Epithelial cell of esophagus (primary cell): ENCODE measurements at places on chromosomes 13 and 19.

- DNase-seq: no peak
These were observed 35.0 kb upstream of the MEDAG start for GRCh38 chr13:30870916-30871587.

- peak; percentile 72 for DNase-seq
These were observed 7.2 kb downstream of the SIN3B start for GRCh38 chr19:16836115-16837034.

GRCh38 chr13:75959861-75960481, 323.8 kb downstream of the LMO7 start:
- no peak for DNase-seq

DNA sequence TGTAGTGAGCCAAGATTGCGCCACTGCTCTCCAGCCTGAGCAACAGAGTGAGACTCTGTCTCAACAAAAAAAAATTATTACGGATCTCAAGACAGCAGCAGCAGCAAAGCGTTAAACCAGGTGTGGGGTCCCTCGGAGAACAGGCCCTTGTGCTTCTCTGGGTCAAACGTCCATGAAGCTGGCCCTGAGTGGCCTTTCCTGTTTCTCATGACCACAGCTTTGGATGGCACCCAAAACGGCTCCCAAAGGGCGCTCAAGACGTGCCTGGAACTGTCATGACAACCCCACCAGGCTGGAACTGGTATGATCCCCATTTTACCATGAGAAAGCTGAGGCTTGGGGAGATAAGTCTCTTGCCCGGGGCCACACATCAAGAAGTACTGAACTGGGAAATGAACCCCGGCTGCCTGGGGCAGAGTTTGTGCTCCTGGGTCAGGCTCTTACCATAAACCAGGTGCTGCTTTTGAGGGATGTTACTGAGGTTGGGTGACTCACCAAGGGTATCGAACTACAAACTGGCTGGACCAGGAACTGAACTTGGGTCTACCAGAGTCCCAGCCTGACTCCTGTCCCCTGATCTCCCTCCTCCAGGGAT, 11.6 kb upstream of the SAMD1 start:
- DNase-seq: peak; percentile 32

- peak; percentile 65 for DNase-seq
These were observed 25.1 kb downstream of the DOT1L start for GRCh38 chr19:2188708-2189385.

- DNase-seq: no peak
These were observed 23.7 kb downstream of the RCN3 start for GRCh38 chr19:49551531-49551930.

DNA sequence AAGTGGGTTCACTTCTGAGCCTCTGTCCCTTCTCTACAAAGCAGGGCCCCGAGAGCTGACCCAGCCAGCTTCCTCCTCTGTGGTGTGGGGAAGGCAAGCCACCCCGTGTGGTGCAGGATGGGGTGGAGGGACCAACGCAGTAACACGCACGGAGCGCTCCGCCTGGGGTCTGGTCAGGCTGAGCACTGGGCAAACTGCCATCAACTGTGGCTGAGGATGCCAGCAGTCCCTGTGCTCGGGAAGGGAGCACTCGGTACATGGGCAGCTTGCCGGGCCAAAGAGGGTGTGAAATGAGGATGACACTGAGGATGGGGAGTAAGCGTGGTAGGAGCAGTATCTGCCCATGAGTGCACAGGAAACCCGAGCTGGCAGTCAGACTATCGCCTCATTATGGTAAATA, 7.6 kb upstream of the GMIP start:
- DNase-seq: no peak

DNA sequence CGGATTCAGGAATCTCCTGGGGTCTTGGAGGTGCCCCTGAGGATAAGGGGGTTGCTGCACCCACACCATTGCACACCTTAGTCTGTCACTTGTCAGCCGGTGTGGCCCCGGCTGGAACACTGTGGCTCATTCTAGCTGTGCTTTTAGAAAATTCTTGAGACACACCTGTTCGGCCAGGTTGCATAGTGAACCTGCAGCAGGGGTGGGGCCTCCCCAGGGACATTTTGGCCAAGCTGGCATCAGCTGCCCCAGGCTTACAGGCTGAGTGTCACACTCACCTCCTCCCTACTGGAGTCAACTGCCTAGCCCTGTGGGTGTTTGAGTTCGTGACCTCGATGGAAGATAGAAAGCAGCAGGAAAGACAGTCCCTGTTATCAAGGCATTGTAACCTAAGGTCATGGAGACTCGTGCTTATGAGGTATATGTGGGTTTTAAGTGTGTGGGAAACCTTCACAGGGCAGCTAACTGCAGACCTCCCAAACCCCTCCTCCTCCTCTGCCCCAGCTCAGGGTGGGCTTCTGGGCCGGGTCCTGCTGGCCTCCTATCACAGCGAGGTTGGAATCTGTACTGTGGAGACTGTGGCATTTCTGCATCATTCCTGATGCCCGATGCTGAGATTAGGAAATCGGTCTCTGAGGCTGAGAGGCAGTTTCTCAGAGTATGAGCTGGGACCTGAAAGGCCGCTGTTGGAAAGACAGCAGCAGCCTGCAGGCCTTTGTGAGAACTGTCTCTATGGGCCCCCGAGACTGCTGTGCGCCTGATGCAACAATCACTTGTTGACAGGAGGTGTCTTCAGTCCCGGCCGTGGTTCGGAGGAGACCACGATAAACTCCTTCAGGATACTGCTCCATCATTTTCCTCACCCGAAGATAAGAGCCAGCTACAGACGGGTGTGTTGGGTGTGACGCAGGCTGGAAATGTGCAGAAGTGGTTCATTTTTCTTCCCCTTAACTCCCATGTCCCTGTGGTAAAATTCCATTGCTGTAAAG, 72.2 kb downstream of the ATP11A start:
- no peak for DNase-seq
